Stimulated activated CD8-positive, alpha-beta memory T cell treated with anti-CD3 and anti-CD28 coated beads, Interleukin-4, amount 100 ng/mL, for 48 hours (primary cell): ENCODE measurements at places on chromosomes 4 and X.
A peak's percentile ranks its signal among the peaks of the same experiment; 100 is the strongest.

DNA sequence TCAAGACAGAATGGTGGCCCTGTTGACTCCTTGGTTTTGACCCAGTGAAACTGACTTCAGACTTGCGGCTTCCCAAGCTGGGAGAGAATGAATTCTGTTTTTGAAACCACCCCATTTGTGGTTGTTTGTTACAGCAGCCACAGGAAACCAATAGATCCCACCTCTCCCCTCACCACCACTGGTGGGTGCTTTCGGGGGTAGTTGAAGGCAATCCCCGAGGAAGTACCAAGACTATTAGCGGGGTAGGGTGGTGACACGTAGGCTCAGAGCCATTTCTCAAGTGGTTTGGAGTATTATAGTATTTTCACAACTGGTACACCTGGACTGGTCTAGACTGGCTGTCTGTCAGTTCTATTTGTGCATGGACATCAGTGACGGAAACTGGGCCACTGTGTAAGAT lies 189.1 kb upstream of the RBPJ start:
- peak; percentile 60 for DNase-seq

DNA sequence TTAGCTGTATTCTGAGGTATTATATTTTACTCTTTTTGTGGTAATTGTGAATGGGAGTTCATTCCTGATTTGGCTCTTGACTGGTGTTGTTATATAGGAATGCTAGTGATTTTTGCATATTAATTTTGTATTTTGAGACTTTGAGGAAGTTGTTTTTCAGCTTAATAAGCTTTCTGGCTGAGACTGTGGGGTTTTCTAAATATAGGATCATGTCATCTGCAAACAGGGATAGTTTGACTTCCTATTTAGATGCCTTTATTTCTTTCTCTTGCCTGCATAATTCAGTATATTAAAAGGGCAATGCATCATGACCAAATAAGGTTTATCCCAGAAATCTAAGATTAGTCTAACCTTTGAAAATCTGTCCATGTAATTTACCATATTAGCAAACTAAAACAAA lies 44.7 kb upstream of the EPGN start:
- DNase-seq: no peak

DNA sequence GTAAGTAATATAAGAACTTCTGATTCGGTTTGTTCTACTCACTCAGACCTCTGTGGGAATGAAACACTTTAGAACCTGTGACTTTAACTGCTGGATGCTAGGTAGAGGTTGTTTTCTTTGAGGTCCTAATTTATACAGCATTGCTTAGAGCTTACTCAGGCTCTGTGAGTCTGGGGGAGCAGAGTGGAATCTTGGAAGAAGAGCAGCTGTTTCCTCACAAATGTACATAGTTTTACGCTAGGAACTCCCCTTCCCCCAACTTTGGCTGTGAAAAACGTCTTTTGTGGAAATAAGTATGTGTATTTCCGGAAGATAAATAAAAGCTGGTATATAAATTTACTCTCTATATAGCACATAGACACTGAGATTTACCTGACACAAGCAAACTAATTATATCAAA lies 141.4 kb downstream of the NAA11 start:
- no peak for DNase-seq

DNA sequence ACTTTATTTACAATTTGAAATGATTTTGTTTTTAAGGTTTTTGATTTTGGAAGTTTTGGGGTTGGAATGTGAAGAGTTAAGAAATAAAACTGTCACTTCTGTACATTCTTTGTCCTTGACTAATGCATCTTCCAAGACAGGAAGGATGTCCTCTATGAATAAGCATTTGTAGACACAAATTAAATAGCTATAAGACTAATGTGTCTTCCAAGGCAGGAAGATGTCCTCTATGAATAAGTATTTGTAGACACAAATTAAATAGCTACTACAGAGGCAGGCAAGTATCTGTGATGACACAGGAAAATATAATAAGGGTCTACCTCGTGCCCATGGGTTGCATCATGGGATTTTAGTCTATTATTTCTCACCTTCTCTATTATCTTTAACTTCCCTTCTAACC lies 14.5 kb downstream of the PRSS48 start:
- no peak for DNase-seq

DNA sequence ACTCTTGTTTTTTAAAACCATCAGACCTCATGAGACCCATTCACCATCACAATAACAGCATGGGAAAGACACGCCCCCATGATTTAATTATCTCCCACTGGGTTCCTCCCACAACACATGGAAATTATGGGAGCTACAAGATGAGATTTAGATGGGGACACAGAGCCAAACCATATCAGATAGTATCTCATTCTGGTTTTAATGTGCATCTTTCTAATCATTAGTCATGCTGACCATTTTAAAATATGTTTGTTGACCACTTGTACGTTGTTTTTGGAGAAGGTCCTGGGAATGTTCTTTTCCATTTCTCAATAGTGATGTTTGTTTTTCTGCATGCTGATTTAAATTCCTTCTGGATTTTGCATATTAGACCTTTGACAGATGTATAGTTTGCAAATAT lies 119.0 kb downstream of the RTL3 start:
- DNase-seq: no peak
